Brain (organoid and tissue), 16 donors: ENCODE measurements at places on chromosomes 12 and 14.

DNA sequence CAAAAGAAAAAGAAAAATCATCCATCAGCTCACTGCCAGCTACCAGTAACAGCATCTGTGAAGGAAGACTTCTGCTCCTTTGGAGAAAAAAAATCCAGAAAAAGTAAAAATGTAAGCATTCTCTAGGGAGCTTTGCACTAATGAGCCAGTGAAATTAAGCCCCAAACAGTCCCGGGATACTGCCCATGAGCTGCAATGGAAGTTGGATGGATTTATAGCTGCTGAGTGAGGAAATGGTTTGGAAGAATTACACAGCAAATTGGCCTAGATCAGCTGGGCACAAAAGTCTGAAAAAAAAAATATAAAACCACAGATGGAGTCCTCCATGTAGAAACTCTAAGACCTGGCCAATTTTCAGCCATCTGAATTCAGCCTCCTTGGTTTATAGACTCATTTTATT, 462.9 kb upstream of the USP15 start:
- peak; percentile 22 for DNase-seq

DNA sequence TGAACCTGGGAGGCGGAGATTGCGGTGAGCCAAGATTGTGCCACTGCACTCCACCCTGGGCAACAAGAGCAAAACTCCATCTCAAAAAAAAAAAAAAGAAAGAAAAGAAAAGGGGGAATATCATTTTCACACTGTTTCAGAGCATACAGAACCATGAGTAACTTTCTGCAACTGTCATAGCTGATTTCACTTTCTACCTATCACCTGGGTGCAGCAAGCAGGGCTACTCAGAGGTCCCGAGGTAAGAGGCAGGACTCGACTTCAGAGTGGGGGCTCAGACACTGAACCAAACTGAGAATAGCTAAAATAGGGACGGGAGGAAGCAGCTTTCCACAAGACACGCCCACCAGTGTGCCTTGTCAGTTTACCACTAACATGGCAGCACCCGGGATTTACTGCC, 29.8 kb downstream of the OR10P1 start:
- no peak for DNase-seq

DNA sequence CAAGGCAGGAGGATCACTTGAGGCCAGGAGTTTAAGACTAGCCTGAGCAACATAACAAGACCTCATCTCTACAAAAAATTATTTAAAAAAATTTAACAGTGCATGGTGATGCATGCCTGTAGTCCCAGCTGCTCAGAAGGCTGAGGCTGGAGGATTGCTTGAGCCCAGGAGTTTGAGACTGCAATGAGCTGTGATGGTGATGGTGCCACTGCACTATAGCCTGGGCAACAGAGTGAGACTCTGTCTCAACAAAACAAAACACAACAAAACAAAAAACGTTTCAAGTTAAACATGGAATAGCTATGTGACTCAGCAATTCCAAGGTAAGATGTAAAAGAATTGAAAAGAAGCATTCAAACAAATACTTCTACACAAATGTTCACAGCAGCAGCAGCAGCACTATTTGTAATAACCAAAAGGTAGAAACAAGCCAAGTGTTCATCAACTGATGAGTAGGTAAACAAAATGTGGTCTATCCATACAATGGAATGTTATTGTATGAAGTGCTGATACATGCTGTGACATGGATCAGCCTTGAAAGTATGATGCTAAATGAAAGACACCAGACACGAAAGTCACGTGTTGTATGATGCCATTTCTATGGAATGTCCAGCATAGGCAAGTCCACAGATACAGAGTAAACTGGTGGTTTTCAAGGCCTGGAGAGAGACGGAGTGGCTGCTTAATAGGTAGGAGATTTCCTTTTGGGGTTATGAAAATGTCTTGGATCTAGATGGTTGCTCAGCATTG, 31.4 kb downstream of the CFAP251 start:
- DNase-seq: no peak

DNA sequence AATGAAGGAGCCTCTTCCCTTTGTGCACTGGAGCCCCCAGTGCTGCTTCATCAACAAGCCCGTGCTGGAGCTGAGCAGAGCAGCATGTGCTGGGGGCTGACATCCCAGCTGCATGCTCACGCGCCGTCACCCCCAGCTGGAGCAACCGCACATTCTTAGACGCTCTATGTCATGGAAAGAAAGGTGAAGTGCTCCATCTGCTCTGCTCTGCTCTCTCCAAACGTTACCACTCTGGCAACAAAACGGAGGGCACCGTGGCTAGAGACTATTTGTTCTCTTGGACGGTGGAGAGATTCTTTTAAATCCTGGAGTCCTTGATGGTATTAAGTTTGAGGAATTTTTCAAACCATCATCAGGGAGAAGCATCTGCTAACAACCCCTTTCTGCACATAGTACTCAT, 208.4 kb downstream of the C12orf75 start:
- no peak for DNase-seq

GRCh38 chr14:102248121-102248520, 56.8 kb downstream of the MOK start:
- no peak for DNase-seq

- DNase-seq: no peak
Measured at GRCh38 chr12:46246021-46246700, 22.7 kb downstream of the SLC38A1 start.

DNA sequence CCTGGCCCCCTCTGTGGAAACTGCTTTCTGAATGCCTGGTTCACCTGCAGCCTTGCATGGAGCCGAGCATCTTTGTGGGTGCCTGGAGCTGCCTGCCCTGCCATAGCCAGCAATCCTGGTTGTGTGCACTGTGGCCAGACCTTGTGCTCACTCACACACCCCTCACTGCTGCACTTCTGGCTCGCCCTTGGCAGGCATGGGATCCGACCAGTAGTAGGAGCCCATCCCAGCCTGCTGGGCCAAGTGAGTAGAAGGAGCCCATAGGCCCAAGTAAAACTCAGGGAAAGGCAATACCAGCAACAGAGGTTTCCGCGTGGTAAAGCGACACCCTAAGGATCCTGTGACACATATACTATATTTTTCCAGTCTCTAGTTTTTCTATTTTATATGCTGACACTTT, 270.0 kb upstream of the NAV3 start:
- no peak for DNase-seq

DNA sequence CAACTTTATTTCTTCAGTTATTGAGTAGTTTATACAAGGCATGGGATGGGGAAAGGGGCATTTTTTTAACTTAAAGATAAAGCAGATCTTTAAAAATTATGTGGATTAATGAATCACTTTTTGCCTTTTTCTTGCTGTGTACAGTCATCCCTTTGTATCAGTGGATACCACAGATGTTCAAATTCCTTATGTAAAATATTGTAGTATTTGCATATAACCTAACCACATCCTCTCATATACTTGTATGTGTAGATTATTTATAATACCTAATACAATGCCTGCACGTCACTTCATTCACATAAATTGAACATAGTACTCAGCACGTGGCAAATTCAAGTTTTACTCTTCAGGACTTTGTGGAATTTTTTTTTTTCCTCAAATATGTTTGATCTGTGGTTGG, 66.5 kb upstream of the MON2 start:
- DNase-seq: no peak

GRCh38 chr12:78712834-78713481, 151.6 kb upstream of the SYT1 start:
- DNase-seq: peak; percentile 60

GRCh38 chr14:64997108-64997794, 10.6 kb downstream of the FNTB start:
- no peak for DNase-seq

- DNase-seq: peak; percentile 61
Measured at GRCh38 chr12:126483145-126484068, 1418.2 kb downstream of the AACS start.

GRCh38 chr14:23572524-23572828, 4.9 kb upstream of the AP1G2 start:
- no peak for DNase-seq

- no peak for DNase-seq
Measured at GRCh38 chr12:53255996-53256395, 12.1 kb upstream of the ESPL1 start.

DNA sequence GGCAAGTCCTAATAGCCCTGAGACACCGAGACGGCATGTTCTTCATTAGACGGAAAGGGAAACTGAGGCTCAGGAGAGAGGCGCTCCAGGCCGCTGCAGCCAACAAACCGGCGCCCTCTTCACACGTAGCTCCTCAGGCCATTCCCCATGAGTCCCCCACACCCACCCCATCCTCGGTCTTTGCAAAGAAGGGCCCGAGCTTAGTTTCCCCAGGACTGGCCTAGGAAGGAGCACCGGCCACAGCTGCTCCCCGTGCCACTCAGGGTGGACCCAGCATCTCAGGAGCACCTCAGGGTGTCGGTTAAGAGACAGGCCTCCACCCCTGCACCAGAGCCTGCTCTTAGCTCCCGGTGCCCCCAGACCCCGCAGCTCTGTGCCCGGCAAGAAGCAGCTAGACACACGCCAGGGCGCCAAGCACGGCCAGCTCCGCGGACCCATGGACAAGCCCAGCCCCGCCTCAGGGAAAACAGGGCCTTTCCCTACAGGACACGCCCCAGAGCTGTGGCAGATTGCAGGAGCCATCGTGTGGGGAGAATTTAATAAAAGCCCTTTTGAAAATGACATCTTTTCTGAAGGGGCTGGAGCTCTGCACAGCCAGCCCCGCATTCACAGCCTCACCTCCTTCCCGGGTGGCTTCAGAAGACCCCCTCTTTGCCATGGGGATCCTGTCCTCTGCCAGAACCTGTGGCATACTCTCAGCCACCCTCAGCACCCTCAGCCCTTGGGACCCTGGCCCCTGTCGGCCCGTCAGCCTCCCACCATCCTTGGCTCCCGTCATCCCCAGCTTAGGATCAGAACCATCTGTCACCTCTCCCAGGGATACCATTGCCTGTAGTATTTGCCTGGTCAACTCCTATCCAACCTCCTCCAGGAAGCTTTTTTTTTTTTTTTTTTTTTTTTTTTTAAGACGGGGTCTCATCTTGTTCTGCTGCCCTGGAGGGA, 59.7 kb downstream of the LGMN start:
- no peak for DNase-seq

DNA sequence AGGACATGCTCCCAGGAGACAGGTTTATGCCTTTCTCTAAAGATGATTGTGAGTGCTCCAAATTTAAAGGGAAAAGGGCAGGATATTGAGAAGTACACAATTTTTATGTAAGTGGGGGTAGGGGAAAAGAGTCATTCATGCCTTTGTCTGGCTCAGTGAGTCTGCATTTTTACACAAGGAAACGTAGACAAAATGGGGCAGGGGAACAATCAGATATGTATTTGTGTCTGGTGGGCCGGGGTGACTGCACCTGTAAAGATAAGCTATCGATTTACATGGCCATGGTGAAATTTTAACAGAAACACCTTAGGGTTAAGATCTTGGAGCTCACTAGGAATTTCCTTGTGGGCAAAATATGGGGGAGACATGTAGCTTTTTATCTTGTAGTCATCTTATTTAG, 123.6 kb downstream of the VRK1 start:
- no peak for DNase-seq

DNA sequence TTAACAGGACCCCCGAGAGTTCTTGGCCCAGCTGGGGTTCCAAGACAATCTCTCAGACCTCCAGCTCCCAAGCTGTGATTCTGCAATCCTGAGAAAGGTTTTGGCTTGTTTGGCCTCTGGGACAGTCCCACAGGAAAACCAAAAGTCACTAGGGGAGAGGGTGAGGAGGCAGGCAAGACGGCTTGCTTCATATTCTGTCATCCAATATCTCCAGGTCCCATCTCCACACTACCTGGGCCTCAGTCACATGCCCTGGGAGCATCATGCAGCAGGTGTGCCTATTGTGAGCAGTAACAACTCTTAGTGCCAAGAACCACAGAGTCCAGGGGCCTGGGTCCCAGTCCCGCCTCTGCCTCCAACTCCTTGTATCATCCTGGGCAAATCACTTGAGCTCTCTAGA, 1.7 kb downstream of the KRT79 start:
- DNase-seq: no peak

DNA sequence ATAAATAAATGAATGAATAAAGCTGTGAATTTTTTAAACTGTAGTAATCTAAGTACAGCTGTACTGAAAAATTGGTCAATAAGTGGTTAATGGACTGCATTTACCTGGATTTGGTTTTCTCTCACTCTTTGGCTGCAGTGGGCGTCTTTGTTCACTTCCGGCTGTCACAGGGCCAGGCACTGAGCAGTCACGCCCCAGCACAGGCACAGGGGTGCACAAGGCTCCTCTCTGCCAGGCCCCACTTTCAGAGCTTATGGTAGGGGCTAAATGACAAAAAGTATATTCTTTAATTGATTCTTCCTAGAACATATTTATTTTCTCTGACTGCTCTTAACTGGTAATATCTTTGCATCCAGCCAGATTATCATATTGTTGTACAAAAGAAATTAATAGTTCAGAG, 70.6 kb upstream of the DYNC1H1 start:
- no peak for DNase-seq

- DNase-seq: no peak
Measured at GRCh38 chr14:22434901-22435550, 154.0 kb downstream of the DAD1 start.

DNA sequence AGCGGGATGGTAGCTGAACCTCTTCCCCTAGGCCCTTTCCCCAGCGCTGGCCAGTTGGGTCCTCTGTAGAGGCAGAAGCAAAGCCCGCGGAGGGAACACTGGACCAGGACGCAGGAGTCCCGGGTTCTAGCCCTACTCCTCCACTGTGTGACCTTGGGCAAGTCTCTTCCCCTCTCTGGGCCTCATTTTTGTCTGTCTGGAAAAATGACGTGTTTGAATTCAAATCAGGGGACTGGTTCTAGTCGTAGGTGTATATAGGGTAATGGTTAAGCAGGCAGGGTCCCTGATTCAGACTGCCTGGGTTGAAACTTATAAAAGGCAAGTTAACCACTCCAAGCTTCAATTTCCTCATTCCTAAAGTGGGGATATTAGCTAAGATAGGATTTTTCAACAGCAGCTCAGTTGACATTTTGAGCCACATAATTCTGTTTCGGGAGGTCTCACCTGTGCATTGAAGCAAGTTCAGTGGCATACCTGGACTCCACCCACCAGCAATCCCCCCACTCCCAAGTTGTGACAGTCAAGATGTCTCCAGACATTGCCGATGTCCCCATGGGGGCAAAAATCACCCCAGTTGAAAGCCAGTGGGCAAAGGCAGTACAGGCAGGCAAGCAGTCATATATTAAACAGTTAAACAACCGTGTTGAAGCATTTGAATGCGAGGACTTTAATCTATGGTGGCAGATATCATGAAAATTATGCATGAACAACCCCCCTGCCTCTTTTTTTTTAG, 899 bp downstream of the TPCN1 start:
- DNase-seq: no peak

DNA sequence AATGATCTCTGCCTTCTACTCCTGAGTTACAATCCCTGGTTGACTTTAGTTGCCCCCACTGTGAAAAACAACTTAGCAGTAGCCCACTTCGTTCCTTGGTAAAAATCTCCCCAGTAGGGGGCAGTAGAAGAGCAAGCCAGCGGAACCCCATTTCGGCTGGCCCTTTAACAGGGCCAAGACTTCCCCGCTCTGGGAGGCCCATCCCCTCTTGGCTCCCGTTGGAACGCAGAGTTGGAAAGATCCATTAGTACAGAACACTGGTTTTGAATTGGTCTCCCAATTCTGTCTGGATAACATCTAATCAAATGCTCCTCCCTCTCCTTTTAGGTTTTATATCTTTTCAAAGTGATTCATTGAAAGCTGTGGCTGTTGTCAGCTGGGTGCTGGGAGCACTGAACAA, 1133.3 kb downstream of the BCL11B start:
- DNase-seq: peak; percentile 69

- no peak for DNase-seq
Measured at GRCh38 chr14:71550367-71550766, 381.9 kb upstream of the RGS6 start.

- DNase-seq: peak; percentile 29
Measured at GRCh38 chr14:92692822-92693226, 55.6 kb downstream of the LGMN start.
